ENCODE measurements at places on chromosomes 1 and 21.

DNA sequence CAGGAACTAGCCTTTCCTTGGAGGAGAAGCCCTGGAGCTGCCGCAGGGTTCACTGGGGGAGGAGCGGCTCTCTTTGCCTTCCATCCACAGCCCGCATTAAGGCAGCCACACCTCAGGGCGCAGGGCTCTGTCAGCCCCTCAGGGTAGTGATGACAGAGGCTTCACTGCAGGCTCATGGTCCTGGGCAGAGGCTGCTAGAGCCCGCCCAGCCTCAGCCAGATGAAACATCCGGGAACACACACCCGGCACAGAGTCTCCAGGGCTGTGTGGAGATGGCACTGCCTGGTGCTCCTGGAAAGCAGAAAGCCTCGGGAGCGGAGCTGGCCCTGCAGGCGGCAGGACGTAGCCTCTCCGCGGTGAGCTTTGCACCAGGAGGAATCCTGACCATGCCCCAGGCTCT lies 29.4 kb upstream of the PEX10 start:
- DNase-seq = no peak

- no peak for DNase-seq
These were observed 37.3 kb downstream of the OLFML2B start for GRCh38 chr1:161986328-161986727.

DNA sequence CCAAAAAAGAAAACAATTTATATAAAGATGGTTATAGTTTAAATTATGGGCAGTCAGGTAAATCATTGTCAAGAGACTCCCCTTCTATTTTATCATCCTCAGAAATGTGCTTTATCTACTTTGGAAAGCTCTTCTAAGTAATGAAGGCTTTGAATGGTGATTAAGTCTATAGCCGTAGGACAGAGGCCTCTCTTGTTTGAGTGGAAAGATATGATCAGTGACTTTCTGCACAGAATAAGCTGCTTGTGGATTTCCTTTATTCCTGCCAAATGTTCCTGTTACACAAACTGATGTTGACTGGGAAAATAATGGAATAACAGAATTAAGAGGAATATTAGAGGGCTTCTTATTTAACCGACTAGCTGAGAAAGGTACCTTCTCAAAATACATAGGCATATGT lies 174.6 kb upstream of the IVNS1ABP start:
- no peak for DNase-seq

DNA sequence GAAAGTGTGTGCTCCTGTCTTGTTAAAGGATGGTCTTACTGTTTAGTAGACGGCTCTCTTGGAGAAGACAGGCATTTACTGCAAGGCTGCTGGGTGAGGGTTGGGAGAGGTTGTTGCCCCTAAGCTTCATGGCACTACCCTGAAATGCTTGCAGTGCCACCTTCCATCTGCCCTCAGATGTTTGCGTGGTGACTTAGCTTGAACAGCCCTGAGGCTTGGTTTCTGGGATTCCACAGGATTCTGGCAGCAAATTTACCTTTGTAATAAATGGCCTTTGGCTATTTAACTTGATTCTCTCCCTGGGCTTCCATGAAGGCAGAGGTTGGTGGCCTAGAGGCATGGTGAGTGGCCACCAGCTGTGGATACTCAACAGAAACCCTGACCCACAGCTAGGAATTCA lies 11.6 kb downstream of the MTARC1 start:
- DNase-seq = no peak

GRCh38 chr1:77467741-77468140 lies 185.9 kb downstream of the AK5 start:
- DNase-seq = no peak

- DNase-seq = peak; percentile 19
These were observed 1.2 kb downstream of the SH2D5 start for GRCh38 chr1:20731057-20731991.

DNA sequence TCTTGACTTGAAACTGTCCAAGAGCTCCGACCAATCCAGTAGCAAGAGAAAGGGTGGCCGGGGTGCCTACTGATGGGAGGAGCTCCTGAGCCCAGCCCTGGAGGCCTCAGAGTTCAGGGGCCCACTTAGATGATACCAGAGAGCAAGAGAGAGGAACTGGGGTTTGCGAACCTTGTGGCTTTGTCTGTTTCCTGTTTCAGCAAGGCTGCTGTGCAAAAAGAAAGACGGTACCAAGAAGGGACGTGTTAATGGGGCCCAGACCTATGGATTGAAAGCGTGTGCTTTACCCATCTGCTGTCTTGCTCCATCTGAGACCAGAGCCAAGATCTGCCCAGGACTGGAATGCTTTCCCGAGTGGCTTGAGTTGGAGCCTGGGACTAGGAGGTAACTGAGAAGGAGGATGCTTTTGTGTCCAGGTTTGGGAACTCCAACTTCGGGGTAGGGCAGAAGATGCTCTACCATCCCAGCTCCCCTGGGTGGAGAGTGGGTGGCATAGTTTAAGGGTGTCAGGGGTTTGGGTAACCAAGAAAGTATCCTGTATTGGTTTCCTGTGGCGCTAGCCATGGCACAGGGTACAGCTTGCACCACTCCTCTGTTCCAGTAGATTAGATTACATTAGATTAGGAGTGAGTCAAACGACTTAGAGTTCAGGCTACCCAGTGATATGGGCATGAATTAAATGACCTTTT lies at the start of gene TRAF3IP3:
TRAF3IP3 (plus strand) TSS at position 128 of the 689 bp plus-strand sequence. CDS start 3,987 bp downstream, outside the sequence.
- peak; percentile 62 for DNase-seq

DNA sequence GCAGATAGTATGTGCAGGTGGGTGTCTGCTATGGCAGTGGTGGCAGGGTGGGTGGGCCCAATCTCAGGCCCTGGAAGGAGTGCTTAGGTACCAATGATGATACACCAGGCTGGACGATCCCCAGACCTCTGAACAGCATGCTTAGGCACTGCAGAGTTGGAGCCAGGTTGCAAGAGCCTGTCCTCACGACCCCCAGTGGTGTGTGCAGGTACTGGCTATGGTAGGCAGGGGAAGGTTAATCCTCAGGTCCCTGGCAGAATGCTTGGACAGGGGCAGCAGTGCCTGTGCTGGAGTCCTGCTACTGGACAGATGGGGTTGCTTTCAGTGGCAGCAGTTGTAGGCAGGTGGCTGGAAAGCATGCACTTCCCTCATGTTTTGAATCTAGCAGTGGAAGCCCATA lies 100.5 kb upstream of the NEK7 start:
- DNase-seq = peak; percentile 9

- no peak for DNase-seq
These were observed 8.7 kb upstream of the RNU1-2 start for GRCh38 chr1:16886860-16887605.

GRCh38 chr1:25990251-25990650 lies 7.6 kb downstream of the PAFAH2 start:
- DNase-seq = no peak

DNA sequence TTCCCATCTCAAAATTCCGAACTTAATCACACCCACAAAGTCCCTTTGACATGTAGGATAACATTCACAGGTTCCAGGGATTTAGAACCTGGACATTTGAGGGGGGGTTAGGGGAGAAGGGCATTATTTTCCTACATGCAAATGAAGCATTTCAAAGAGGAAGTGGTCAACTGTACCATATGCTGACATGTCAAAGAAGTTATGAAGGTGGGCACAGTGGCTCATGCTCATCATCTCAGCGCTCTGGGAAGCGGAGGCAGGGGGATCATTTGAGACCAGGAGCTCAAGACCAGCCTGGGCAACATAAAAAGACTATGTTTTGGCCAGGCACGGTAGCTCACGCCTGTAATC lies 35.7 kb downstream of the PTP4A2 start:
- no peak for DNase-seq

- DNase-seq = no peak
These were observed 2.3 kb downstream of the TTC24 start for GRCh38 chr1:156581661-156582387.

GRCh38 chr1:43367026-43367903 lies 546 bp downstream of the ELOVL1 start:
- peak; percentile 46 for DNase-seq

GRCh38 chr1:27058966-27059669 lies 46.5 kb upstream of the TENT5B start:
- DNase-seq = no peak

GRCh38 chr1:98813738-98814309 lies 152.3 kb downstream of the SNX7 start:
- no peak for DNase-seq

DNA sequence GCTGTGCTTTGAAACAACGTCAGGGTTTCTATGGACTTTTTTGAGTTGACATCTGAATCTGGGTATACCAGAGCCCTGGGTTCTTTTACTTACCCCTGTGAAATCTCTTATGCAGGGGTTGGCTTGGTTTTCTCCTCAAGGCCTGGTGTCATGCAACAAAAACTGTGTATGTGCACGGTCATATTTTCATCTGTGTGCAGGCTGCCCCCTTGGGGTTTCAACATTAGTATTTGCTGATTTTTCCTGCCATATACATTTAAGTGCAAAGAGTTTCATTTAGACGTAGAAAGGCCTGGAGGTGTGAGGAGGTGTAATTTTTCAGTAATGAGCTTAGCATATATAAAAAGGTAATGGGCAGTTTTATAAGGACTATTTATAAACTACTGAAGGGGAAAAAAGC lies 22.0 kb upstream of the ZBTB18 start:
- no peak for DNase-seq

- DNase-seq = no peak
These were observed 42.5 kb upstream of the IL10 start for GRCh38 chr1:206814716-206815341.

DNA sequence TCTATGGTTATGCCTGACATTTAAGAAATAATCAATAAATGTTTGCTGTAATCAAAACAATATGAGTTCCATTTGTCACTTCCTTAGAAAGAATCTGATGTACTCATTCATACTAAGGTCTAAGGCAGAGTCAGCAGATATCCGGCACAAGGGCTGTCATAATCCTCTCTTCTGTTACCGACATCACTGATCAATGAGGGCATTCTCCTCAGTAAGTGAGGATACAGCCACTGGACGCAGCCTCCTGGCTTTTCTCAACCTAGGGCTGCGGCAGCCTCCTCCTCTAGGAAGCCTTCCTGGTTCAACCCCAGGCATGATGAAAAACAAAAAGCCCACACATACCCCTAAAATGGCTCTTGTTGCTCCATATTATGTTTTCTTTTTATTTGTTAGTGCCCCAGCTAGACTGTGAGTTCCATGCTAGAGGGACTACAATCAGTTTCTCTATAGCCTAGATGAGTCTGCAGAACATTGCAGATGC lies 40.7 kb upstream of the TENT5C start:
- DNase-seq = no peak

GRCh38 chr1:72296501-72296900 lies 14.2 kb upstream of the NEGR1 start:
- no peak for DNase-seq

DNA sequence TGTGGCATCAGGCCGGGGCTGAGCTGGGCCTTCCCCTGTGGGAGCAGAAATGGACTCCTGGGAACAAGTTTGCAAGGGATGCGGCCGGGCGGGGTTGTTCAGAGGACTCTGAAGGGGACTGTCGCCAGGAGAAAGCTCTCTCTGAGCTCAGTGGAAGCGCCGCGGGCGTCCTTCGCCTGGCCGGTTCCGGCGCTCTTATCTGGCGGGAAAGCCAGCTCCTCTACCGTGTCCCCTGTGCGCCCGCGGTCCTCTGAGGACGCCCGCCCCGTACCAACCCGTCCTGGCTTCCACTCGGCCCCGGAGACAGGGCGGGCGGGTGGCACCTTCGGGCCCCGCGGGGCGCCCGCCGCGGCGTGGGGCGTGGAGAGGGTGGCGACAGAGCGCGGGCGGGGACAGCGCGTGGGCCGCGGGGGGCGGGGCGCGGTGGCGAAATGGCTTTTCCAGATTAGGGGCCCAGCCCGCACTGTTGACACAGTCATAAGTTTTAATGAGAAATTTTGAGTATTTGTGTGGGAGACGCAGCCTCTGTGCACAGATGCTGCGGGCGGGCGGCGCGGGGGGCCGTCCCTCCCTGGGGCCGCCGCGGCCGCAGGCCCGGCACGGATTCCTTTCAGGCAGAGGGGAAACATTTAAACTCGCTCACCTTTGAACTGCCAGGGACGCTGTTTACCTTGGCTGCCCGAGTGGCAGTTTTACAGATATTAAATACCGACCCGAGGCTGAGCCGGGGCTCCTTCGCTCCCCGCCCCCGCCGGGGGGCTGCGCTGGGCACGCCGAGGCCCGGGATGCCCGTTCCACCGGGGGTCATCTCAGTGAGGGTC lies 70.2 kb downstream of the FOXD2 start:
- peak; percentile 39 for DNase-seq

DNA sequence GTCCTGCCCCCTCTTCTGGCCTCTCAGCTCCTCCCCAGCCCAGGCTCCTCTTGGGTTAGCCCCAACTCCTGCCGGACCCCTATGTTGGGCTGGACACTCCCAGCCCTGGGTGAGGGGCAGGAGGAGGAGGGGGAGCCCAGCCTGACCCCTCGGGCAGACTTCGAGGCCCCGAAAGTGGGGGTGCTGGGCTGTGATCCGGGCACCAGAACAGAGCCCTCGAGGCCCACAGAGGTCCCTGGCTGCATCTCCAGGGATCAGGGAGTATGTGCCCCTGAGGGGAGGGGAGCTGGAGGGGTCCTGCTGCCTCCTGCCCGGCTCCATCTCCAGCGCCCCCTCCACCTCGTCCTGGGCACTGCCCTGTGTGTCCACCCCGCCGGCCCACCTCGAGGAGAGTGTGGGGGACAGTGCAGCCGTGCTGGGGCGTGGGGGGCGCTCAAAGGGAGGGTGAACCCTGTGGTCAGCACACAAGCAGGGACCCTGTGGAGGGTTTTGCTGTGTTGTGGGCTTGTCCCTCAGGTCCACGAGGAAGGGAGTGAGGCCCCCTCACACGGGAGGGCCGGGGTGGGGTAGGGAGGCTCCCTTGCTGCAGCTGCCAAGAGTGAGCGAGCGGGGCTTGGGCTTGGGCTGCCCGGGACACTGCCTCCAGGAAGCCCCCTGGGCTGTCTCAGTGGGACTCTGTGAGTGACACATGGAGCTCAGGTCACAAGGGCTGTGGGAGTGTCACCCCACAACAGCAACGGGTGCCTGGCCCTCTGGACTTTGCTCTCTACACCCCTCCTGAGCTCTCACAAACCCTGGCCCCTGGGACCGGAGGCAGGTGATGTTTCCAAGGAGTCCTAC lies 54.4 kb downstream of the COL18A1 start:
- no peak for DNase-seq

DNA sequence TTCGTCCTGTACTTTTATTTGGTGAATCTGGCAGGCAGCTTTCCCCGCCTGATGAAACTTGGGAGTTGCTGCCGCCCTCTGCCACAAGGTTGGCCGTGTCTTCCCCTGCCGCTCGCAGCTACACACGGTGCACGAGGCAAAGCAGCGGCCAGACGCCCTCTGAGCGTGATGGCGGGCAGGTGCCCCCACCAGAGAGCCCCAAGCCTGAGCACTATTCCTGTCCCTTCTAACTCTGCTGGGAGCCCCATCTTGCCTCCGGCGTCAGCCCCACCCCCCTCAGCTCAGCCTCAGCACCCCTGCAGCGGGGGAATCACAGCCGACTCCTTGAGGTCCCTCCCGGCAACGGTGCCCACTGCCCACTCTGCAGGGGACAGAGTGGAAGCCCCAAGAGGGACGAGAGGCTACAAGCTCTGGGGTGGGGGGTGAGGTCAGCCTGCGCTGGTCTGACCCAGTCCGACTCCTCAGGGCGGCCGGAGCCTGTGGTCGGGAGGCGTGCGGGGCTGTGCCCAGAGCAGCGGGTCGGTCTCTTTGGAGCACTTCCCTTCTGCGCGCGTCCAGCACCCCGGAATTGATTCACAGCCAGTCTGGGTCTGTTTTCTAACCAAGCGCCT lies 41.3 kb downstream of the RIPK4 start:
- no peak for DNase-seq

Measured in stimulated activated CD4-positive, alpha-beta T cell treated with anti-CD3 and anti-CD28 coated beads, Interleukin-4, amount 100 ng/mL, for 1 hour (primary cell).